NCI-H2081 treated with DMSO at 0.1 percent for 48 hours (cell line): ENCODE measurements at places on chromosomes 2 and 18.

DNA sequence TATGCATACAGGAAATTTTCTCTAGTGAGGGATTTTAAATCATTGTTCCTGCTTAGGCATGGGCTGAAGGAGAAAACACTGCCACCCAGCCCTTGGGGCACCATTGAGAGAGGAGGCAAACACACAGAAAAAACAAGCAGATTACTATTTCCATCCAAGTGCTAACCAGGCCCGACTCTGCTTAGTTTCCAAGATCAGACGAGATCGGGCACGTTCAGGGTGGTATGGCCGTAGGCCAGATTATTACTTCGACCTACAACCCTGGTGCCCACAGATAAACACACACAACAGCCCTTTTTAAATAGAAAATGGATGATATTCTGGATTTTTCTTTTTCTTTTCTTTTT, 45.4 kb upstream of the RHOB start:
- no peak for DNase-seq

- DNase-seq: no peak
Observed at GRCh38 chr2:113809076-113809736, 52.8 kb upstream of the SLC35F5 start.

DNA sequence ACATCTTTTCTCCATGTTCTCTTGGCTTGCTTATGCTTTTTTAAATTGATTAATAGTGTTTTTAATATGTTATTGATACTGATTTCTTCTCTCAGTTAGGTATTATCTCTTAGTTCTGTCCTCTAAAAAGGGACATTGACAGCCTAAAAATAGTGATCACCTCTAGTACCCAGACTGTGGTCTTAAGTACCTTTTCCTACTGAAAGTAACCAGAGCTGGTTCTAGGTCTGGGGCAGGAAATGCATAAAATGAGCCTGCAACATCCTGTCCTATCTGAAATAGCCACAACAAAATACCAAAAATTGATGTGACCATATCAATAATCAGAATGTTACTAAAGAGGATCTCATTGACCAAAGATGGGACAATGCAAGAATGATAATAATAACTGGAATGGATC, 113.3 kb downstream of the DNAH6 start:
- DNase-seq: no peak

DNA sequence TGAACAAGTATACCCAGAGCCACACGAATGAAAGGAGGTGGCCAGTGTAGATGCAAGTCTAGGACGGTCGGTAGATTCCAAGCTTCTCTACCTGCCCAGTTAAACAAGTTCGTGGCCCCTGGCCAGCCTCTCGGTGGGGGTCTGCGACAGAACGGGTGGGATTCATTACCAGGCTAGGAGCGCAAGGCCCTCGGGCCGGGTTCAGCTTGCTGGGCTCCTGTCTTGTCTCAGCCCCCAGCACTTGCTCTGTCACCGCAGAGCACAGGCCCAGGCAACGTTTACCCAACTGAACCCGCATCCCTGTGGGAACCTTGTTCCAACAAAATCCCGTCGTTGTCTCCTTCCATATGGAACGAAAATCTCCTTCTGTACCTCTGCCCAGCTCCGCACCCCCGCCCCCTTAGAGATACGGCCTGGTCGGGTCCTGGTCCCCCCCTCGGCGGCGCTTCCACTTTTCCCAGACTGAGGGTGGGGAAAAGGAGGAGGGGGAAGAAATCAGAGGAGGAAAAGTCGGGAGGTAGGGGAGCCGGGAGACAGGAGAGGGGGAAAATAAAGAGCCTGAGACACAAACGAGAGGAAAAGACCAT, 1.9 kb upstream of the EMX1 start:
- no peak for DNase-seq

DNA sequence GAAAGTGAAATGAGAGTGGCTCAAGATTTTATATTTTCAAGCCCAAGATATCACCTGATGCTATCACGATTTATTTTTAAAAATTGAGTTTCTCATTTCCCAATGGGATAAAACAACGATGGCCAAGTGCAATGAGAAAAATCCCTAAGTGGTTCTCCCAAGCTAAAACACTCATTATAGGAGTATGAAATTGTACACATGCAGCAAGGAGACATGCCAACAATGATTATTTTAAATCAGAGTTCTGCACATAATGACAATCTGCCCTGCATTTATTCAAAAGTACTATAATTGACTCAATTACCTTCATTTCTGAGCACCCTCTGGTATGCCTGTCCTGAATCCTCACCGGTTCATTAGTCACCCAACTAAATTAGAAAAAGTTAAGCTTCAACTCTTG, 12.7 kb downstream of the CYTIP start:
- DNase-seq: no peak
